Natural killer cell (primary cell): ENCODE measurements at places on chromosomes 7 and 10. TPM values are rescaled to one million over a fixed set of nuclear protein-coding genes. Genes with fewer than 3 reads are reported as not detected.
A peak's percentile ranks its signal among the peaks of the same experiment; 100 is the strongest.

DNA sequence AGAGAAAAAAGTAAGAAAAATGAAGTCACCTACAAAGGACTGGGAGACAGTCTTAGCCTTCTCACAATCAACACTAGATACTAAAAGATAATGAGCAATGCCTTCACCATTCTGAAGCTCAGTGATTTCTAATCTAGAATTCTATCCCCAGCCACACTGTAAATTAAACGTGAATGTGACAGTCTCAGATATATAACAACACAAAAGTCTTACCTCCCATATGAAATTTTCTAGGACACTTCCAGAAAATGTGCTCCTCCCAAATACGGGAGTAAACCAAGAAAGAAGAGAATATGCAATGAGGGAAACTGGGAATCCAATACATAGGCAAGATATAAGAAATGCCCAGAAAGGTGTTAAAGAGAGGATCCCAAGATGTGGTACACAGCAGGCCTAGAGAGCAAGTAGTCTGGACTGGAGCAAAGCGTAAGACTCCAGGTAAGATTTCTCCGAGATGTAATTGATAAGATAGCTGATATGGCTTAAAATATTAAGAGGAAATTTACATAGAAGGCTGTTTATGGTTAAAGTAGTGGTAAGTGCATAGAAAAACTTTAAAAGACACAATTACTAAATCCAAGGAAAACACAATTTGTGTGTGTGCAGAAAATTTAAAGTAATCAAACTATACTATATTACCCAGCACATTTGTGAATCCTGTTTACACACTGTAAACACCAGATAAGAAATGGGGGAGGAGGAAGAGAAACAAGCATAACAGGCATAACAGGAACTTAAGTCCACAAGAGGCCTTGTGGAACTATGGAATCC is 44.1 kb downstream of the SGMS1 start:
- H3K4me1 ChIP-seq: peaks cover 3% of the 10 kb centered on the region
- DNase-seq: no peak
- H3K27ac ChIP-seq: no peak overlapping the region

GRCh38 chr7:1569016-1569415 is 816 bp downstream of the PSMG3 start:
- peak overlapping the region; percentile 85 for H3K27ac ChIP-seq
- peaks cover 25% of the 10 kb centered on the region for H3K4me1 ChIP-seq
- peak; percentile 64 for DNase-seq
- H3K36me3 ChIP-seq: peaks cover 13% of the 10 kb centered on the region
- H3K27me3 ChIP-seq: no peaks in the 10 kb centered on the region
- H3K4me3 ChIP-seq: peak overlapping the region; percentile 71

DNA sequence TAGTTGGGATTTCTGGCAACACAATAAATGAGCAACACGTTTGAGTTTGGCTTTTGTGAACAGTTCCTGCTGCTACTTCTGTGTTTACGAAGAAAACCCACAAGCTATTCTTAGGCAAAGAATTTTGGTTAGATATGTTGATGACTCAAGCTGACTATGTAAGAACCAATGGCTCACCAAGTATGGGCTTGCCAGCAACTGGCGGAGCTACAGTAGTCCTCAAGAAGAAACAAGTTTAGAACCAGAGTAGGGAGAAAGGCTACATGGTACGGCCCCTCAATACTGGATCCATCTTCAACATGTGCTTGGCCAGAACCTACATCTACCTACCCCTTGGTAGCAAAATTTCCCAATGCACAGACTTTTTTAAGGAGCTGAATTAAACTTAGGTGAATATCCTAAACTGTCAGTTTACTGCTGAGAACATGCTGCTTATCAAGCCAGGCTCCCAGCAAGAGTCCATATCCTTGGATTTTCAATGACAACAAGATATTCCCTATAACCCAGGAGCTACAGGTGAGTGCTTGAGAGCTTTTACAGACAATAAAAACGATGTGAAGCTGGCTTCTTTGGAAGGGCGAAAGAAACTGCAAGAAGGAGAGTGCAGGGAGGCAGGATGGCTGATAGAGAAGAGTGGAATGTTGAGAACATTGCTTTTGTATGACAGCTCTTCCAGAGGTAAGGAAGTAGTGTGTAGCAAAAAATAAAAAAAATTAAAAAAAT is 74.3 kb upstream of the ASAH2 start:
- DNase-seq: no peak
- no peaks in the 10 kb centered on the region for H3K27me3 ChIP-seq
- peaks cover 5% of the 10 kb centered on the region for H3K36me3 ChIP-seq
- no peak overlapping the region for H3K27ac ChIP-seq
- no peak overlapping the region for H3K4me3 ChIP-seq

DNA sequence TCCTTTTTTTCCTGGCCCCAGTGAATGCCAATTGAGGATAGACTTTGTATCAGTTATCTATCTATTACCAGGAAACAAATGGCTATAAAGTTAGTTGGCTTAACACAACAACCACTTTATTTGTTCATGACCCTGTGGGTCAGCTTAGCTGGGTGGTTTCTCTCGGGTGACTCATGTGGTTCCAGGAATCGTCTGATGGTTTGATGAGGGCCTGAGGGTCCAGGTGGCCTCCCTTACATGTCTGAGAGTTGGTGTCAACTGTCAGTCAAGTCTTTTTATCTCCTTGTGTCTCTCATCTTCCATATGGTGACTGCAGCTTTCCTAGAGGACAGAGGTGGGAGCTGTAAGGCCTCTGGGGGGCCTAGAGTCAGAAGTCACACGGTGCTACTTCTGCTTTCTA is 15.3 kb upstream of the MAPK8 start:
- DNase-seq: no peak
- H3K36me3 ChIP-seq: no peaks in the 10 kb centered on the region
- H3K4me1 ChIP-seq: peaks cover 3% of the 10 kb centered on the region
- H3K27ac ChIP-seq: no peak overlapping the region
- H3K27me3 ChIP-seq: no peaks in the 10 kb centered on the region
- no peak overlapping the region for H3K4me3 ChIP-seq

DNA sequence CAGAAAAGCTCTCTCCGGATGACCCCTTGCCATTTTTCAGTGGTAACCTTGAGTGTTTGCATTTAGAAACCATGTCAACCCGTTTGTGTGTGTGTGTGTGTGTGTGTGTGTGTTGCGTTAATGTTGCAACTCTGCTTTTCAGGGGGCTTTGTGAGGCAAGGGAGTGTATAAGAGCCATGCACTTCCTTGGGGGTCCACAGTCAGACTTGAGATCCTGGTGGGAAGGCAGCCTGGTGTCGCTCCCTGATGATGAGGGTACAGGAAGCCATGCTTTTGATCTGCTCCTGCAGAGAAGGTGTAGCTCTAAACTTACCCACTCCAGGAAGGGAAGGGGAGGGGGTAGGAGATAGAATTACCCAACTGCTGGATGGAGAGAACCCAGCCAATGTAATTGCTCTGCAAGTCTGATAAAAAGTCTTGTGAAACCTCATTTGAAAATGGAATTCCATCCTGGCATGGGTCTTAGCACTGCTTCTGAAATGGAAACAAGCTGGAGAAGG is 10.7 kb downstream of the GRK5 start:
- DNase-seq: no peak
- no peak overlapping the region for H3K27ac ChIP-seq
- H3K4me1 ChIP-seq: peaks cover 7% of the 10 kb centered on the region
- no peak overlapping the region for H3K4me3 ChIP-seq
- H3K27me3 ChIP-seq: no peaks in the 10 kb centered on the region

GRCh38 chr10:103661198-103661950 is 167.9 kb downstream of the NEURL1 start:
- H3K36me3 ChIP-seq: no peaks in the 10 kb centered on the region
- H3K4me1 ChIP-seq: peaks cover 24% of the 10 kb centered on the region
- peak overlapping the region; percentile 15 for H3K4me3 ChIP-seq
- peak overlapping the region; percentile 68 for H3K27ac ChIP-seq
- no peak for DNase-seq

GRCh38 chr7:101442426-101443070 is 79.9 kb downstream of the COL26A1 start:
- H3K27me3 ChIP-seq: no peaks in the 10 kb centered on the region
- H3K4me3 ChIP-seq: no peak overlapping the region
- DNase-seq: no peak

DNA sequence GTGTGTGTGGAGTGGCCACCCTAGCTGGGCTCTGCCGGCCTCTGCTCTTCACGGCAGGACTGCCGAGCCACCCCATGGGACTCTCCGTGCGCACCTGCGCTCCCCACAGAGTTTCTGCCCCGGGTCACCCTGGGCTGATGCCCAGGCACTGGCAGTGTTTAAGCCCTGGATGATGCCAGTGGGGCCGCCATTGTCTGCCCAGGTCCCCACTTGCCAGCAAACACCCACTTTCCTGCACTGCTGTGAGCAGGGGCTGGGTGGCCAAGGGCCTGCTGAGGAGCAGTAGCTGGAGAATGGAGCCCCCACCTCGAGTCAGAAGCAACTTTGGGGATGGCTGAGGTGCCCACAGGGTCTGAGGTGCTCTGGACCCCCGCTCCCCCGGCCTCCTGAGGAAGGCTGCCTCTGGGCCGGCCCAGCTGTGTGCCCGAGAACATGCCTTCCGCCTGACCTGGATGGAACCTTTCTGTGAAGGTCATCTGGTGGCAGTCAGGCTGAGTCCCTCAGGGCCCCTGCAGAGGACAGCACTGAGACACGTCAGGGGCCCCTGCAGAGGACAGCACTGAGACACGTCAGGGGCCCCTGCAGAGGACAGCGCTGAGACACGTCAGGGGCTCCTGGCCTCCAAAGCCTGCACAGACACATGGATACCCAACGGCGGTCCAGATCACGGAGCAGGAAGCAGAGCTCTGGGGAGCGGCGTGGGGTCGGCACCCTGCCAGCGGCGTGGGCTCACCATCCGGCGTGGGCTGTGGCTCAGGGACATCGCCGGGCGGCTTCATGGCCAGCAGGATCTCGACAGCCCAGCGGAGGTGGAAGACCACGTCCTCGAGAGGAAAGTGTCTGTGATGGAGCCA is 62.0 kb downstream of the CFAP46 start:
- no peaks in the 10 kb centered on the region for H3K36me3 ChIP-seq
- H3K4me1 ChIP-seq: peaks cover 2% of the 10 kb centered on the region
- no peak for DNase-seq
- H3K27ac ChIP-seq: no peak overlapping the region
- H3K4me3 ChIP-seq: no peak overlapping the region

- no peak overlapping the region for H3K27ac ChIP-seq
- H3K36me3 ChIP-seq: no peaks in the 10 kb centered on the region
- H3K27me3 ChIP-seq: no peaks in the 10 kb centered on the region
- H3K4me3 ChIP-seq: no peak overlapping the region
- H3K4me1 ChIP-seq: peaks cover 3% of the 10 kb centered on the region
Measured at GRCh38 chr10:62723375-62723774, 81.1 kb upstream of the ADO start.

DNA sequence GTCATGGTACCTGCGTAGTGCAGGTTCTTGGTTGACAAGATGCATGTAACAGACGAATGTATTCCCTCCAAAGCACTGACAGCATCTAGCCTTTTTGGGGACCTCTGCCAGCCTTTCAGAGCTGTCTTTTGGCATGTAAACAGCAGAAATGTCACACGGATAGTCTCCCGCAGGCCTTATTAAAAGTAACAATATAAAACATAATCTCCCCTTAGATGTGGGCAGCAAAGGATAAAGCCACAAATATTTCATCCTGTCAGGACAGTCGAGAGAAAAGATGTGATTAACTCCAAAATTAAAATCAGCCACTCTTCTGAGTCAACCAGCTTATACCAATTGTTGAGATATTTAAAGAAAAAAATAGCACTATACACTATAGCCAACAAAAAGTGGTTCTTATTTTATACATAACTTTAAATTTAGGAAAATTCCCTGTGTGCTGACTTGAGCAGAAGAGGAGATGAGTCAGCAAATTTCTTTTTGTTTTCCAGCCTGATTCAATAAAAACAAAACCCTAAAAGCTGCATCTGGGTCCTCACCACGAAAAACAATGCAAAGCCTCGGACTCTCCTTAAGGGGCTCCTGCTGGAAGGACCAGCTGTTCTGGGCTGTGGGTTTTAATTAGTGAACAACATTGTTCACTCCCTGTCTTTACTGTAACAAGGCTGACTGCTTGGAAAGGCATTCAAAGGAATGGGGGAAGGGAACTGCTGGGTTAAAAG is 240.2 kb downstream of the ADAM12 start:
- H3K4me1 ChIP-seq: no peaks in the 10 kb centered on the region
- H3K27me3 ChIP-seq: no peaks in the 10 kb centered on the region
- no peak overlapping the region for H3K27ac ChIP-seq
- H3K4me3 ChIP-seq: no peak overlapping the region
- DNase-seq: no peak

- H3K4me3 ChIP-seq: no peak overlapping the region
- no peak overlapping the region for H3K27ac ChIP-seq
- DNase-seq: no peak
Measured at GRCh38 chr10:110372656-110373055, 67.9 kb upstream of the SMNDC1 start.

The SAP25 gene
- total RNA-seq: 25.9 TPM

The CYP51A1 gene
- total RNA-seq: 53.0 TPM

The HOXA9 gene
- 0.42 TPM for total RNA-seq

The OR6B1 gene
- total RNA-seq: not detected

The WIPF3 gene
- total RNA-seq: not detected

The GNAT3 gene
- total RNA-seq: not detected

The CFAP43 gene
- not detected for total RNA-seq

The GHRHR gene
- not detected for total RNA-seq

The PDK4 gene
- total RNA-seq: 3.8 TPM
